ENCODE measurements at places on chromosomes 4 and X.
A peak's percentile ranks its signal among the peaks of the same experiment; 100 is the strongest.

GRCh38 chrX:150293311-150294013 is 69.7 kb upstream of the MAMLD1 start:
- H3K36me3 ChIP-seq, result no peaks in the 10 kb centered on the region
- no peak overlapping the region for H3K27ac ChIP-seq
- no peaks in the 10 kb centered on the region for H3K27me3 ChIP-seq

DNA sequence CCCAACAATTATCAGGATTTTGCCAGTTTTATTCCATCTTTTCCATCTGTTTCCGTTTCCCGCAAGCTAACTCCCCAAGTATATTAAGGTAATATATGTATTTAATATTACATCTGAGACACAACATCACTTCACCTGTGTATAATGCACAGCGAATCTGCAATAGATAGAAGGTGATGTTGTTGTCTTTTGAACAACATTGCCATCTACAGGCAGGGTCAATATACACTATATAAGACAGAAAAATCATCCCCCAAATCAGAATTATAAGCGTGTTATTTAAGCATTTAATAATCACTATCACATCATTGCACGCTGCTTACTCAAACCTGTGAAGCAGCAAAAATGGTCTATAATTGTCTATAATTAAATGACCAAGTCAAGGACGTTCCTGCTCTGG is 1115.5 kb downstream of the NLGN4X start:
- no peaks in the 10 kb centered on the region for H3K27me3 ChIP-seq
- no peak overlapping the region for H3K27ac ChIP-seq
- no peak overlapping the region for H3K4me3 ChIP-seq
- no peaks in the 10 kb centered on the region for H3K36me3 ChIP-seq
- no peak for ATAC-seq
- H3K4me1 ChIP-seq, result no peaks in the 10 kb centered on the region

DNA sequence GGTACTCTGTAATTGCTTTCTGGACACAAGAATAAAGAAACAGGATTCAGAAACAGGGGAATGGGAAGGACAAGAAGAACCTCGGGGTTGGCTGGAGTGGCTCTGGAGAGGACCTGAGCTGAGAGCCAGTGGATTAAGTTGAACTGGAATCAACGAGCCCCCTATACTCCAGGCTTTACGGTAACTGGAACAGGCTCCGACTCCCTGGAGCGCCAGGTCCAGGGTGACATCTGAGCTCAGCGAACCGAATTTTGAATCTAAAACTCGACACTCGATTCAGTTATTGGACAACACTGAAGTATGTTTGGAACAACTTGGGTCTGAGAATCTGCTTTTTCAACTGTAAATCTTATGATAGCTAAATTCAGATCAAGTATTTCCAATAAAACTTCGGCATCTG is 23.9 kb downstream of the HMX1 start:
- H3K36me3 ChIP-seq, result no peaks in the 10 kb centered on the region
- no peak overlapping the region for H3K4me3 ChIP-seq
- no peak overlapping the region for H3K27ac ChIP-seq
- ATAC-seq, result no peak
- peaks cover under 1% of the 10 kb centered on the region for H3K27me3 ChIP-seq

- no peak overlapping the region for H3K4me3 ChIP-seq
- H3K36me3 ChIP-seq, result no peaks in the 10 kb centered on the region
- peaks cover 6% of the 10 kb centered on the region for H3K4me1 ChIP-seq
- no peaks in the 10 kb centered on the region for H3K27me3 ChIP-seq
- no peak overlapping the region for H3K27ac ChIP-seq
These were observed 106.1 kb downstream of the GALNTL6 start for GRCh38 chr4:171919314-171919713.

DNA sequence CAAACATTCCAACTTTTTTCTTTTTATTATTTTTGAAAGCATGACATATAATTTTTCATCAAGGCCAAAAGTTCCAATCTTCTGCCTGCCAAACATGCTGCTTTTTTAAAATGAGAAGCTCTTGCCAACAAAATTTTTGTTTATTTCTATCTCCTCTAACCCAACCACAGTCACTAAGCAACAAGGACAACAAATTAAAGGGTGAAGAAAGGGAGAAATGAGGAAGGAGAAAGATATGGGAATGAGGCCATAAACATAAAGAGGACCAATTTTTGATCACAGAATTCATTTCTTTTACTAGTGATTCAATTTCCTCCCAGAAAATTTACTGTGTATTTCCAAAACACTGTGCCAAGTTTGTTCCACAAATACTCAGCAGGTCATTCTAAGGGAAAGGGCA is 537.0 kb upstream of the DIAPH2 start:
- no peaks in the 10 kb centered on the region for H3K36me3 ChIP-seq
- no peak overlapping the region for H3K4me3 ChIP-seq
- no peaks in the 10 kb centered on the region for H3K4me1 ChIP-seq

DNA sequence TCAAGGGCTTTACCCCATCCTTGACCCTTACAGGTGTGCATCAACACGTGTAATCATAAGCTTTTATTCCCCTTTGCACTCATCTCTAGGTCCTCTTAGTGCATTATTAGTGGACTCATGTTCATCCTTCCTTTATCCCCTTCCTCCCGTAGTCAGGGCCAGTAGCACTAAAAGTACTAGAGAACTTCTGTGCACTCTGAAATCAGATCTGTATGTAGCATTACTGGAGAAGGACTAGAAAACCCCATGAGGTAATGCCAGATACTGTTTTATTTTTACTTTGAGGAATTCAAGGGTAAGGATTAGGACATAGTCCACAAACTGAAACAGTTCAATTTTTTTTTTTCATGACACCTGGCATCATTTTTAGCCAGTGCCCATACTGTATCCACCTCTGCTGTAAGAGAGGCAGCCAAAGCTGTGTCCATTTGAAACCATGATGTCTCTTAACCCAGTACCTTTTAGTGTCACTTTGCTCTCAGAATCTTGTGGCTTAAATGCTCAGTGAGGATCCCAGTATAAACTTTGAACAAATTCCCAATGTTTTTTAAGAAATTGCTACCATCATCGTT is 134.7 kb downstream of the FNIP2 start:
- peaks cover 7% of the 10 kb centered on the region for H3K4me1 ChIP-seq
- H3K4me3 ChIP-seq, result no peak overlapping the region
- no peaks in the 10 kb centered on the region for H3K36me3 ChIP-seq
- H3K27me3 ChIP-seq, result peaks cover 18% of the 10 kb centered on the region

GRCh38 chr4:186918466-186918865 is 194.8 kb upstream of the FAT1 start:
- no peak for ATAC-seq
- H3K27me3 ChIP-seq, result no peaks in the 10 kb centered on the region
- H3K4me3 ChIP-seq, result no peak overlapping the region
- no peaks in the 10 kb centered on the region for H3K36me3 ChIP-seq
- H3K4me1 ChIP-seq, result no peaks in the 10 kb centered on the region

- H3K27ac ChIP-seq, result no peak overlapping the region
- ATAC-seq, result no peak
- H3K36me3 ChIP-seq, result no peaks in the 10 kb centered on the region
- H3K4me3 ChIP-seq, result no peak overlapping the region
- H3K4me1 ChIP-seq, result no peaks in the 10 kb centered on the region
These were observed 33.8 kb upstream of the FGFBP2 start for GRCh38 chr4:15996773-15997172.

GRCh38 chrX:47171996-47172395 is 21.6 kb upstream of the UBA1 start:
- H3K4me1 ChIP-seq, result peaks cover 7% of the 10 kb centered on the region
- ATAC-seq, result no peak
- no peak overlapping the region for H3K27ac ChIP-seq
- H3K36me3 ChIP-seq, result peaks cover 44% of the 10 kb centered on the region
- H3K4me3 ChIP-seq, result no peak overlapping the region

DNA sequence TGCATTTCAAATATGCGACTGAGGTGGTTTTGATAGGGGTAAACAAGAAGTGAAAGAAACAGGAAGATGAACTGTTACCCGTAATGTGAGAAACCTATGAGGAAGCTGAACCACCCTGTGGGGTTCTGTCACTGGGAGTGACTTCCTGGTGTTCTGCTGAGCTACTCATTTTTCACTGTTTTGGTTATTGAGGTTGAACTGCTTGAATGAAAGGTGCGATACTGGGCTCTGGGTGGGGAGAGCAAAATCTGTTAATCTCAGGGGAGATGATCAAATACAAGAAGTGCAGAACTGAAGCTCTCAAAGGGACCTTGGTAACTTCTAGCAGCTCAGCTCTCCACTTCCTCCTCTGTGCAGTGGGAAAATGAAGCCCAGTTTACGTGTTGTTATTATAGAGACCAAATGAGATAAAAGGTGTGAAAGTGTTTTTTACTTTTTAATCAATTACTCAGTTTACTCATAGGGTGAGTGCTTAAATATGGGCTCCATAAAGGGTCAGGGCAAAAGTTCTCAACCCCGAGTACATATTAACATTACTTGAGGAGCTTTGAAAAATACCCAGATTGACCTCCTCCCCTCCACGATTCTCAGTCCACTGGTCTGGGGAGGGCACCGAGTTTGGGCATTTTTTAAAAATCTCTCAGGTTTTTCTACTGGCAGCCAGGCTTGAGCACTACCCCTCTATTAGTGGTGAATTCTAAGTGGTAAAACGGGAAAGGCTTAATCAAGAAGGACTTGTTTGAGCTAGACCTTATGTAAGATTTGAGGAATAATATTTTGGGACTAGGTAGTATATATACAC is 66.7 kb downstream of the COQ2 start:
- H3K36me3 ChIP-seq, result peaks cover 6% of the 10 kb centered on the region
- peak overlapping the region; percentile 62 for H3K27ac ChIP-seq
- H3K4me3 ChIP-seq, result no peak overlapping the region
- H3K4me1 ChIP-seq, result peaks cover 84% of the 10 kb centered on the region

- no peak overlapping the region for H3K4me3 ChIP-seq
- no peak overlapping the region for H3K27ac ChIP-seq
- H3K27me3 ChIP-seq, result no peaks in the 10 kb centered on the region
- H3K36me3 ChIP-seq, result no peaks in the 10 kb centered on the region
- H3K4me1 ChIP-seq, result no peaks in the 10 kb centered on the region
These were observed 114.4 kb downstream of the WDFY3 start for GRCh38 chr4:84852081-84852480.

GRCh38 chr4:44651425-44651824 is at the start of gene YIPF7:
Gene YIPF7, minus strand, starts transcription at chr4:44651625. Its CDS starts 1,525 bp downstream, at chr4:44650100.
- no peaks in the 10 kb centered on the region for H3K4me1 ChIP-seq
- no peak within 1 kb of the TSS for H3K27ac ChIP-seq
- no peak within 1 kb of the TSS for H3K4me3 ChIP-seq
- no peak for ATAC-seq
- H3K27me3 ChIP-seq, result peaks cover 10% of the 10 kb centered on the region

DNA sequence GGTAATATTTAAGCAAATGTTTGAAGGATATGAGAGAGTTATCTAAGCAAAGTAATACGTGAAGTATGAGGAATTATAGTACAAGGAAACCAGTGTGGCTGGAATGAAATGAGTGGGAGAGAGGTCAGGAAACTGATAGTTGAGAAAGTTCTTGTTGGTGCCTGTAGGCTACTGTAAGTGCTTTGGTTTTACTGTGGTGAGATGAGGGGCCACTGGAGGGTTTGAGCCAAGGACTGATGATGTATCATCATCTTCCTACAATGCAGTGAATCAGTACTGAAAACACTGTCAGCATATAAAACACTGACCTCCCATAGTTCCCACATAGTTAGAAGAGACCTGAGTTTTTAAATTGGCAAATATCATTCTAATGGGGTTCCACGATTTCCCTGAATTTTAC is 367.5 kb upstream of the CTSO start:
- ATAC-seq, result no peak
- no peak overlapping the region for H3K27ac ChIP-seq
- no peaks in the 10 kb centered on the region for H3K4me1 ChIP-seq

DNA sequence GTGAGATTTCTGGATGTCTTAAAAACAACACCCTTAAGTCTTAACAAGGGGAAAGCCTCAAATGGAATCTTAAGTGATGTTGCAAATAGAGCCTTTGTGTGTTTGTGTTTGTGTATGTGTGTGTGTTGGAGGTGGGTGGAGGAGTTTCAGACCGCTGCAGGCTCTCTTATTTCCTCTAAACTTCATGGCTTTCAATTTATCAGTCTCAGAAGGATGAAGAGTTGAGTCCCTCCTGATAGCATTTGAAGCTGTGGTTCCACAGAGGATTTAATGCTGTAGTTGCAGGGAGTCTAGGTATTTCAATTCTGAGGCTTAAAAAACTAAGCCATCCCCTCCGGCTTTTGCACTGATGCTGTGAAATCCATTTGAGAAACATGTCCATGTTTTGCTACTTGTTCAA is 4.3 kb upstream of the AGA start:
- H3K27ac ChIP-seq, result no peak overlapping the region
- no peak overlapping the region for H3K4me3 ChIP-seq
- peaks cover 2% of the 10 kb centered on the region for H3K4me1 ChIP-seq
- ATAC-seq, result no peak
- H3K27me3 ChIP-seq, result no peaks in the 10 kb centered on the region

- H3K27me3 ChIP-seq, result peaks cover 41% of the 10 kb centered on the region
- no peak for ATAC-seq
- H3K27ac ChIP-seq, result no peak overlapping the region
- H3K36me3 ChIP-seq, result no peaks in the 10 kb centered on the region
These were observed 11.0 kb downstream of the ARHGAP36 start for GRCh38 chrX:131068945-131069719.

GRCh38 chr4:63349674-63350025 is 1059.6 kb downstream of the TECRL start:
- H3K27ac ChIP-seq, result no peak overlapping the region
- no peaks in the 10 kb centered on the region for H3K27me3 ChIP-seq
- H3K36me3 ChIP-seq, result no peaks in the 10 kb centered on the region
- no peak overlapping the region for H3K4me3 ChIP-seq
- H3K4me1 ChIP-seq, result no peaks in the 10 kb centered on the region
- ATAC-seq, result no peak

GRCh38 chr4:17068392-17068791 is 169.9 kb upstream of the LDB2 start:
- no peak overlapping the region for H3K27ac ChIP-seq
- H3K27me3 ChIP-seq, result no peaks in the 10 kb centered on the region
- H3K36me3 ChIP-seq, result no peaks in the 10 kb centered on the region
- H3K4me3 ChIP-seq, result no peak overlapping the region
- ATAC-seq, result no peak

DNA sequence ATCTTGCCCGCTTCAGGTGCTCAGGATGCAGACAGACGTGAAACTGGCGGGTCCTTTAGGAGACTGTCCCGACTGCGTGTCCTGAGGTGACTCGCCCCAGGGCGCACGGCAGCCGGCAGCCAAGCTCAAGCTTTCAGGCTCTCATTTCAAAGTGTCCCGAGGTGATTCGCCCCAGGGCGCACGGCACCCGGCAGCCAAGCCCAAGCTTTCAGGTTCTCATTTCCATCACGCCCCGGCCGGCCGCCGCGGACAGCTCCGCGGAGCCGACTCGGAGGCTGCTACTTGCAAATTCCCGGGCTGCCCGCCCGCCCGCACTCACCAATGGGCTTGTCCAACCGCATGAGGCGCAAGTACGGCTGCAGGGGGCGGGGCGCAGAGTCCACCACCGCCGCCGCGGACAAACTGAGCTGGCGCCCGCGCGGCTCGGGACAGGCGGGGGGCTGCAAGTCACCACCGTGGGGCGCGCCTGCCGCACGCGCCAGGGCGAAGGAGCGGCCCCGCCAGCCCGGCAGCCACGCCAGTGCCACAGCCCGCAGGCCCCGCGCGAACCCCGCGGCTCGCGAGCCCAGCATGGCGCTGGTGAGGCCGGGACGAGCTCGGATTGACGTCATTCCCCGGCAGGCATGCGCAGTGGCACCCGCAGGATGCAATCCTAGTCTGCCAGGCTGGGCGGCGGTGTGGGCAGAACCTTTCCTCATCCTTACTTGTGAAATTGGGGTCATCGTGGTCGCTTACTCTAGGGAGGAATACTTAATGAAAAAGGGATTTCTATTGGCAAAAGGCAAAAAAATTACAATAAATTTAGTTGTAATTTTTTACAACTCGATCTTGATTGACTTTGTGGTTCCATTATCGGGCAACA is at the start of gene COQ2:
TSS of gene COQ2 (minus strand) at position 606 of the 862 bp plus-strand sequence. CDS start at position 572, 34 bp downstream.
- H3K27me3 ChIP-seq, result no peaks in the 10 kb centered on the region
- ATAC-seq, result peak; percentile 96
- H3K36me3 ChIP-seq, result no peaks in the 10 kb centered on the region
